ENCODE measurements at places on chromosomes 1 and 21. TPM values are rescaled to one million over a fixed set of nuclear protein-coding genes. Genes with fewer than 3 reads are reported as not detected.

The S100A1 gene
- total RNA-seq, result 6.0 TPM

The NT5C1A gene
- total RNA-seq, result not detected

The PIGR gene
- not detected for total RNA-seq

- no peak for DNase-seq
Observed at GRCh38 chr1:97364086-97364485, 556.7 kb downstream of the DPYD start.

The ABL2 gene
- 19.5 TPM for total RNA-seq

The PRAMEF17 gene
- not detected for total RNA-seq

DNA sequence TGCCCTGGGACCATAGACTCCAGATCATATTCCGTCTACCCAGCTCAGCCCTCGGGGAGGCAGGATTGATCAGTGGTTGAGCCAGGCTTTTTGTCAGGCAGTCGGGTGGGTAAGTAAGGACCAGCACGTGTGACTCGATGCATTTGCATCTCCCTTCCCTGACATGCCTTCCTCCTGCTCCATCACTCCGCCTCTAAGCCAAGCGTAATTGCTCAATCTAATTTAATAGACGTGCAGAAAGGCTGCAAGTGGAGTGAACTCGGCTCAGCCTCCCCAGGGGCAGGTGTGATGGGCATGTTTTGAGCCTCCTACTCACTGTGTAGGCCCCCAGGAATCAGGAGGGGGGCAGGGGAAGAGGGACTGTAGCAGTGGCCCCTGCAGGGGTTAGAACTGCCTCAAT, 34.6 kb upstream of the GRIK3 start:
- DNase-seq, result no peak

GRCh38 chr21:45067462-45068285, 6.7 kb upstream of the ADARB1 start:
- no peak for DNase-seq

- no peak for DNase-seq
Observed at GRCh38 chr1:241985787-241986186, 13.1 kb downstream of the MAP1LC3C start.

GRCh38 chr21:26236281-26236680, 65.7 kb upstream of the APP start:
- no peak for DNase-seq

DNA sequence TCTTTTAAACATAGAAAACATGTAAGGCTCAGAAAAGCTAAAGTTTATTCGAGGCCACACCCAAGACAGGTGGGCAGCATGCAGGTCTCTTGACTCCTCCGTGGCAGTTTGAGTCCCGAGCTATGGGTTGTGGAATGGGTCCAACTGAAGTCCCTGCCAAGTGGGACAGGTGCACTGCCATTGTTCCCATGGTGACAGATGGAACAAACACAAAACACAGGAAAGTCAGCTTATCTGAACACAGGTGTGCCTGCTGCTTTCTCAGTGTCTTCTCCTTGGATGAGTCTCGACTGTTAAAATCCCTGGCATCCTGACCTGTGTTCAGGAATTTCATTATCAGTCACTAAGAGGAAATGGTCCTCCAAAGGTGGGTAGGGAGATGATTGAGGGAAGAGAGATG, 99.0 kb upstream of the RAB4A start:
- DNase-seq, result no peak

The TINAGL1 gene
- 187 TPM for total RNA-seq

The B3GALT2 gene
- total RNA-seq, result 1.3 TPM
